Stimulated activated CD8-positive, alpha-beta memory T cell treated with anti-CD3 and anti-CD28 coated beads, Interleukin-15, amount 100 ng/mL, for 24 hours (primary cell): ENCODE measurements at places on chromosomes 1 and 21.

- DNase-seq, result no peak
Measured at GRCh38 chr1:213231795-213232231, 180.8 kb downstream of the RPS6KC1 start.

DNA sequence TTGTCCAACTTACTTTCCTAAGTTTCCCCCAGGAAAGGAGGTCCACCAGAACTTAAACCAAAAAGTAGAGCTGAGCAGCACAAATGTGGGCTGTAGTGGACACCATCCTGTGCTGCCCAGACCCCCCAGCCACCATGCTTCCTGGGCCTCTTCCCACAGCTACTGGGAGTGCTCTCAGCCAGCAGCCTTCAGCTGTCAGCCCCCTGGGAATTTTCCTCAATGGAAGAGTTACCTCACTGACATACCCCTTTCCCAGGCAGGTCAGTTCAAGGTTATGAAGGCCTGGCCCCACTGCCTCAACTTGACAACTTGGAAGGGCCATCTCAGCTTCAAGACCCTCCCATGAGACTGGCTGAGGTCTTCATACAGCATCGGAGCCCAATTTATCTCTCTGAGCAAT lies 47.7 kb downstream of the CDCP2 start:
- no peak for DNase-seq

- no peak for DNase-seq
Measured at GRCh38 chr1:212593821-212594251, 14.7 kb upstream of the ATF3 start.

- no peak for DNase-seq
Measured at GRCh38 chr1:86460998-86461397, 7.7 kb upstream of the CLCA1 start.

- DNase-seq, result no peak
Measured at GRCh38 chr1:17927952-17928351, 172.8 kb downstream of the ACTL8 start.

DNA sequence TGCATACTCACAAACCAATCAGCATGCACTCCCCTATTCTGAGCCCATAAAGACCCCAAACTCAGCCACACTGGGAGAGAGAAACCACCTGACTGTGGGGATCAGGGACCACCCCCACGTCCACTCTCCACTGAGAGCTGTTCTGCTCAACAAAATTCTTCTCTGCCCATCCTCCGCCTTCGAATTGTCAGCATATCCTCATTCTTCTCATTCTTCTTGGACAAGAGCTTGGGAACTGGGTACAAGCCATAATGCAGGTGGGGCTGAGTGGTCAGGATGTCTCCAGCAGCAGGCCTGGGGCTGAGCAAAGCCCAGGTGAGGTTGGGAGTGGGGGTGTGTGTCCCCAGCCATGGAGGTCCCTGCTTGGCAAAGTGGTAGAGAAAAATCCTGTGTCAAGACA lies 34.6 kb upstream of the IFNGR2 start:
- DNase-seq, result no peak

DNA sequence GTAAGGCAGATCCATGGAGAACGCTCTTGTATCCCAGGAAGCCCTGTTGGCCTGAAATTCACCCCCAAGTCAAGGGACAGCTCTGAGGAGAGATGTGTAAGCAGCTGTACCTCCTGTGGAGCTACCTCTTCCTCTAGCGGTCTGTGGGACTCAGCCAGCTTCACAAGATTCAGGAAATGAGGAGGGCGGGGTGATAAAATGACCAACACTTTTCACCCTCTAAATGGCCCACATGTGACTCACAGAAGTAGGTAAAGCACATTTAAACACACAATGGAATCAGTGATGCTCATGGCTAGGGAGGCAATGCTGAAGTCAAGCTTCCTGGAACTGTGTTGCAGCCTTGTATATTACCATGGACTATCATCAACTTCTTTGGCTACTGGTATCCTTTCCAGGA lies at the start of gene SH2D1B:
SH2D1B (minus strand) TSS at position 135 of the 400 bp plus-strand sequence; CDS start at position 15, 120 bp downstream.
- no peak for DNase-seq

GRCh38 chr21:23822760-23823159 lies 1784.5 kb downstream of the MRPL39 start:
- DNase-seq, result no peak

DNA sequence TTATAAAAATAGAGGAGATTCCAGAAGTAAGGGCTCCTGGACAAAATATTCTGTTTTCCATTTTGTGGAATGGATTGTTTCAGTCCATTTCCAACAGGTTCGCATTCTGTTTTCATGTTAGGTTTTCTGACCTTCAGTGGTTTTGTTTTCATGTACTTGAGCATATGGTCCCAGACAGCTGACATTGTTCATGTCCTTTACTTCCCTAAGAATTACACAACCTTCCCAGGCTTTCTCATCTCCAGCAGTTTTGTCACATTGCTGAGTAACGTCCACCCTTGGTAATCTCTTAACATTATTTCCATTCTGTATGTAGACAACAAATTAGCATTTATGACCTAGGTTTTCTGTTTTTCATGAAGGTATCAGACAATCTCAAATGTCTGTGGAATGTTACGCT lies 21.0 kb upstream of the ERRFI1 start:
- no peak for DNase-seq
